A172 (cell line): ENCODE measurements at places on chromosomes 7 and 10.

DNA sequence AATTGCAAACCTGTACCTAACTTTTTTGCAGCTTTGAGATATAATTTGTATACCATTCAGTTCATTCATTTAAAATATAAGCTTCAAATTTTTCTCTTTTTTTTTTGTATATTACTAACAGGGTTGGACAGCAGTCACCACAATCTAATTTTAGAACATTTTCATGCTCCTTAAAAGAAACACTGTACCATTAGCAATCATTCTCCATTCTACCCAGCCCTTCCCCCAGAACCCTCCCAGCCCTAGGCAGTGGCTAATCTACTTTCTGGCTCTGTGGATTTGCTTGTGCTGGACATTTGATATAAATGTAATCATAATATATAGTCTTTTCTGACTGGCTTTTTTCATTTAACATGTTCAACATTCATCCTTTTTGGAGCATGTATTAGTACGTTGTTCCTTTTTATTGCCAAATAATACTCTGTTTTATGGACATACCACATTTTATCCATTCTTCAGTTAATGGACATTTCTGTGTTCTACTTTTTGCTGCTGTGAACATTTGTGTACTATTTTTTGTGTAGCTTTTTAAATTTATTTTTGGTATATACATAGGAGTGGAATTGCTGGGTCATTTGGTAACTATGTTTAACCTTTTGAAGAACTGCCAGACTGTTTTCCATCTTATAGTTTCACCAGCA lies 40.9 kb upstream of the ST7 start:
- DNase-seq, result no peak

DNA sequence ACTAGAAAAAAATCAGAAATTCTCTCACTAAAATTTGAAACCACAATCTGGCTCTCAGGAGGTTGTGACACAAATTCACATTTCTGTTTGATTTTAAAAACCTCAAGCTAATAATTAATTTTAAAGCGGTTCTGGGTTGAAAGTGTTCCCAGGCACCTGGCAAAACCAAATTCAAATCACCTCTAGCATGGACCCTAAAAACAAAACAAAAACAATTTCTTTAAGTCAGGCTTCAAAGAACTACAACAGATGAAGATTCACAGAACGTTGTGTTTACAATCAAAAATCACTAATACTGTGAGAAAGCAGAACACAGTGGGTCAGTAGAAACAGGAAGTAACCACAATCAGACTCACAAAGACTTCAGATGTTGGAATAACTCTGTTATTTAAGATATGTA lies 7.2 kb upstream of the RELN start:
- DNase-seq, result no peak

- DNase-seq, result peak; percentile 93
Observed at GRCh38 chr7:3439333-3440030, 138.4 kb downstream of the SDK1 start.

DNA sequence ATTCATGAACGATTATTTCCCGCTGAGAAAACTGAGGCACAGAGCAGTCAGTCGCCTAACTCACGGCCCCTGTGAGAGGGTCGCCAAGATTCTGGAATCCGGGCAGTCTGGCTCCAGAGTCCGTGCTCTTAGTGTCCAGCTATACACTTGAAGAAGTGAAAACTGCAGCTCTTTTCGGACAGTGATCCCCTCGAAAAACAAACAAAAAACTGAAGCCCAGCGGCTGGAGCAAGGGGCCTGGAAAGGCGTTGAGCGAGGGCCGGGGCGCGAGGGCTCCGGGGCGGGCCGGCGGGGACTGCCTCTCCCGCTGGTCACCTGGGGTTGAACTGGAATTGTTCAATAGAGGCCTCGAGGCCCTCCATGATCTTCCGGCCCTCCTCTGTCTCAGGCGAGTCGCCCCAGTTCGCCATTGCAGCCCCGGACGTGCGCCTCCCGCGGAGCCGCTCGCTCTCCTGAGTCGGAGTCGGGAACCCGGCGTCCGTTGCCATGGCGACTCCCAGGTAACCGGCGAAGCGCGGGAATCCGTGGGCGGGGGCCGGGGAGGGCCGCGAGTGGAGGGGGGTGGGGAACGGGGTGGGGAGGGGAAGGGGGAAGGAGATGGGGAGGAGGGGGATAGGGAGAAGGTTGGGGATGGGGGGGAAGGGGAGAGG lies 881 bp downstream of the C10orf67 start:
- DNase-seq, result no peak

DNA sequence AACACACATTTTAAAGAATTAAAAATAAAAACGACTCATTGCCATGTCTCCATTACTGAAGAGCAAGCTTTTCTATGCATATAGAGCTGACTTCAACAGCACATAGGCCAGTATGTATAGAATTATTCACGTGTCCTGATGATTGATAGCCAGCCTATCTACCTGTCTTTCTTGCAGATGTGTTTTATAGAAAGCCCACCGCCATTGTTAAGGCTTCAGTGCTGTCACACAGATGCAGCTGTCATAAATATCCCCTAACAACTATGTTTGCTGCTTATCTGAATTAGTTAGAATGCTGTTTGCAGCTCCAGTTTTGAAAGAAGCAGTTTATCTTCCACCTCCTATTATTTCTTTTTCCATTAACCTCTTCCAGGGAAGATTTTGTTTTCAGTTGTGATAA lies 235.9 kb downstream of the SLC25A13 start:
- DNase-seq, result no peak

GRCh38 chr10:12511651-12512050 lies 162.3 kb downstream of the CAMK1D start:
- no peak for DNase-seq

DNA sequence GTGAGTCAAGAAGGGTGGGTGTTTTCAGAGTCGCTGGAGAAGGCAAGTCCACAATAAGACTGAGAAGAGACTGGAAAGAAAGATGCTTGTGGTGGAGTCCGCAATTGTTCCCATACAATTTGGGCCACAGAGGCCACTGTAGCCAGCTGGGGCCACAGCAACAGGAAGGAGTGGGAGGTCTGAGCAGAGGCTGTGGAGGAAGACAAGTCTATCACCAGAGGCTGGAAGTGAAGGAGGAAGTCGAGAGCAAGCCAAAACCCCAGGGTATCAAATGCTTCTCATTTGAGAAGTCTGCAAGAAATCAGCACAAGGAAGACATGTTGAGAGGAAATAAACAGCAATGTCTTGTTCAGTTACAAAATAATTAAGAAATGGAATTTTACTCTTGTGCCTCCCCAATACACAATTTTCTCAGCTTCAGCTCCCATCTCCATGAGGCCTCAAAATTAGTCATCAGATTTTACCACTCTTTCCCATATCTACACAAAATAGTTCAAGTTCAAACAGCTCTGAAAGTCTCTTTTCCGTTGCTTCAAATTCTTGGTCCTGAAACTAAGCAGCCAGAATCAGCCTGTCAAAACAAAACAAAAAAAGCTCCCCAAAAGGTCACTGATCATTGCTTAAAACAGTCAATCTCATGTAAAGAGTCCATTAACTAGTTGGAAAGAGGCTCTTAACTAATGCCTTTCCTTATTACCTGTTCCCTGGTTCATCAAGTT lies 31.6 kb downstream of the SLC16A12 start:
- no peak for DNase-seq

DNA sequence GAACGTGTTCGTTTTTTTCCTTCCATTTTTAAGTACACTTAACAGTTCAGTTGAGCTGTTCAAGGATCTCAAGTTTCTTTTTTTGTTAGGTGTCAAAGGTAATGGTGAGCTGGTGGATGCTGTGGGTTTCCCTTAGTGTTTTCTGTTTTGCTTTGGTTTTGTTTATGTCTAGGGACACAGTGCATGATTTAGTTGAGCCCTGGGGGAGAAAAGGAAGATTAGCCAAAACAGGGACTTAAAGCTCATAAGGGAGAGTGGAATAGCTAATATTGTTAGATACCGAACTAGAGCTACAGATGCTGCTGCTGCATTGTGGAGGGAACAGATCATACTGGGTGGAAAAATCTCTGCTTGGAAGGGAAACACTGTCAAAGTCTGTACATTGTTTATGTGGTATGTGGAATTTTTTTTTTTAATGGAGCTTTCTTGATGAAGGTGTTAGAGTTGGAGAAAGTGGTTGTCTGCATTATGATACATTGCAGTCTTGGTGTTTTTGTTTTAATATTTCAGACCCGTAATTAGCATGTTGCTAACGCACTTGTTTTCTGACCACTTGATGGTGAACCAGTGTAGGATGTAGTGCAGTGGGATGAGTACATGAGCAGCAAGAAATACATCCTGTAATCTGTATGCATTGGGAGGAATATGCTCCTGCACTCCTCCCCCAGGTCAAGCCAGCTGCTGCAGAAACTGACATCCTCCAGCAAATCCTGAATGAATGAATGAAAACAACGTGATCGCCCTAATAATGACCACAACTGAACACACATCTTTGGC lies 2.1 kb downstream of the GLCCI1 start:
- DNase-seq, result peak; percentile 26

- DNase-seq, result no peak
Observed at GRCh38 chr10:118488710-118489497, 106.5 kb downstream of the PRLHR start.

- DNase-seq, result no peak
Observed at GRCh38 chr7:117074378-117074777, 121.1 kb downstream of the ST7 start.

DNA sequence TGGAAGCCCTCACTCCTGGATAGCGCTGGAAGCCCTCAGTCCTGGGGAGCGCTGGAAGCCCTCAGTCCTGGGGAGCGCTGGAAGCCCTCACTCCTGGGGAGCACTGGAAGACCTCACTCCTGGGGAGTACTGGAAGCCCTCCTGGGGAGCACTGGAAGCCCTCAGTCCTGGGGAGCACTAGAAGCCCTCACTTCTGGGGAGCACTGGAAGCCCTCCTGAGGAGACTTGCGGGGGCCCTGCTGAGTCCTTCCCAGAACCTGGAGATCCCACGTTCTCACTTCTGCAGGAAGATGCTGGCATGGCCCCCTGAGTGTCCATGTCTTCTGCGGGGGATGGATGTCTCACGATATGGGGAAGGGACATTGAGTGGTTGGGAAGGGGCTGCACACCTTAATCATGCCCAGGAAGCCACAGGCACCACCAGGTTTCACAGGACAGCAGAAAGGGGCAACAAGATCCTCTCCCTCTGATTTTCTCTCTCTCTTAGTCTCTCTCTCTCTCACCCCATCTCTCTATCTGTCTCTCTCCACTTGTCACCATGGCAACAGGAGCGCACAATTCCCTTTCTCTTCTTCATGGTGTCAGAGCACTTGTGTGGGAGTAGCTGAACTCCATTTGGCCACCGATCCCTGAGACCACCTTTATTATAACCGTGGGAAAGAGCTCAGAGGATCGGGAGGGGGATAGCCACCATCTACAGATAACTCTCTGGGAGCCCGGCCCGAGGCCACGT lies 267.0 kb downstream of the TCERG1L start:
- no peak for DNase-seq

DNA sequence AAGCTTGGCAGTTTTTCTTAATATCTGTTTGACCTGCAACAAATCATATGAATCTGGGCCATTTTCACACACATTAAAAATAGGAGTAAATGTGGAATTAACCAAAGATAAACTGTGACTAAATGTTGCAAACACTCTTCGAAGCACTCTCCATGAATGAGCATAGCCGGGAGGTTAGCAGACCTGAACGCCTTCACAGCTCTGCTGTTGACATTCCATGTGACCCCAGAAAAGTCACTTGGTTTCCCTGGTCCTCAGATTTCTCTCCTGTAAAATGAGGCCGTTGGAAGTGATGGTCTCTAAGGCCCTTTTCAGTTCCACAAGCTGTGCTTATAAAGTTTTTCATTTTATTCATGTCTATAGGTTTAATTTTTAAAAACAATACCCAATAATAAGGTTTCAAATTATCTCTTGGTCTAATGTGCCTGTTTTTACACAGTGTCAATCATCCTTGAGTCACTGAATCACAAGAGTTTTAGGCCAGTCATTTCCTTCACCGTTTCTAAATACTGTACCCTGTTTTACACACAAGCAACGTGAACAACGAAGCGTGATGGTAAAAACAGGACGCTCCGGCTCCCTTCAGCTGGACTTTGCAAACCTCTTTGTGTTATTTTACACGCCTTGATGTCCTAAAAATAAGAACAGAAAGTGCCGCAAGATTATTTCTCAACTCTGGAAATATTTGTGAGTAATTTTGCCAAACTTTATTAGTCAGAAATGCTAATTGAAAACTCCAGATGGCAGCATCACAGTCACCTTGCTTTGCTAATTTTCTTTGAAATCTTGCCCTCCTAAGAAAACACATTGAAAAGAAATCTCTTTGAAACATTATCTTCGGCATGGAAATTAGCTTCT lies 38.6 kb upstream of the MET start:
- peak; percentile 13 for DNase-seq

GRCh38 chr10:4813023-4813422 lies 13.0 kb upstream of the AKR1E2 start:
- peak; percentile 98 for DNase-seq

DNA sequence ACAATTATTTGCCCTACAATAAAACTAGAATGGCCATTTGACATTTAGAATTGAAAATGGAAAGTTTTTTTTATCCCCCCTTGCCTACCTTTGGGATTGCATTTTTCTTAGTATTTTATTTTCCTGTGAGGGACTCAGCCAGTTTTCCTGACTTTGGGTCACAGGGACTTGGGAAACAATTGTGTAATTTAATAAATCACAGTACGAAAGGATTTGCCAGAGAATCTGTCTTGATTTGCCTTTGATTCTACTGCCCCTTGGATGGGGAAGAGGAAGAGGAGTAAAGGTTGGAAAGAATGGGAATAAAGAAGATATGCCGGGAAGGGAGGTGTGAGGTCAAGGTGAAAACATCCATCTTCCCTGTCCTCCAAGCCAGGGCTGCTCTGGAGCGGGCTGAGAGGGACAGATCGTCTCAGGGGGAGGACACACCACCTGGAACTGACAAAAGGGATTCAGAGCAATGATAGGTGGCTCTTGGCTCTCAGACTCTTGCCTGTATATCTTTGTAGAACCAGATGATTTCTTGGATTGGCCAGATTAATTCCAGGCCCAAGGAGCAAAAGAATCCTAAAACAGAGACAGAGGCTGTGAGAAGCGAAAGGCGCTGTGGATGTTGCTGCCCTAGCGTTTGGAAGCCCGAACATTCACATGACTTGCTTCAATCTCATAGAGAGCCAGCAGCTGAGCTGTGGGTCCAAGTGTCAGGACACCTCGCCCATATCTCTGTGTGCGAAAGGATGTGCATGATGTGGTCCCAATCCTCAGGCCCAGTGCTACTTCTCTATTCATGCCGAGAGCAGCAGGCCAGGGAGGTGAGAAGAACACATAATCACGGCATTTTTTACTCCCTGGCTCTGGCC lies 50.3 kb upstream of the ZEB1 start:
- no peak for DNase-seq

DNA sequence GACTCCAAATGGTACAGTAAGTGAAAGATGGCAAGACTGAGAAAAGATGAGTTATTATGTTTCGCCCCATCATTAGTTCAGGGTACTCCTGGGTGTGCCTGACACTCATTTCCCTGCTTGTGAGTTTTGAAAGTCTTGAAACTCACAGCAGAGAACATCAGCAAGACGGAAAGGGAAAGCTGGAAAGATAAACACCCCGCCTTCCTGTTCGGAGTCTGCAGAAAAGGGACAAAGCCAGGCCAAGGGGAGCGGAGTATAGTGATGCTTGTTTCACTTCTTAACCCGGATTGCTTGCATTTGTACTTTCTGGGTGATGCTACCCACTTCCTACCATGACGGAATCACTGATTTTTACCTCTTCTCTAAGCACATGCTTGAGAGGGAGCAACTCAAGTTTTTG lies 294.5 kb downstream of the FRMD4A start:
- no peak for DNase-seq
